ENCODE measurements at places on chromosomes 3 and 15.

- no peak for DNase-seq
Observed at GRCh38 chr3:72724070-72724469, 124.2 kb downstream of the SHQ1 start.

DNA sequence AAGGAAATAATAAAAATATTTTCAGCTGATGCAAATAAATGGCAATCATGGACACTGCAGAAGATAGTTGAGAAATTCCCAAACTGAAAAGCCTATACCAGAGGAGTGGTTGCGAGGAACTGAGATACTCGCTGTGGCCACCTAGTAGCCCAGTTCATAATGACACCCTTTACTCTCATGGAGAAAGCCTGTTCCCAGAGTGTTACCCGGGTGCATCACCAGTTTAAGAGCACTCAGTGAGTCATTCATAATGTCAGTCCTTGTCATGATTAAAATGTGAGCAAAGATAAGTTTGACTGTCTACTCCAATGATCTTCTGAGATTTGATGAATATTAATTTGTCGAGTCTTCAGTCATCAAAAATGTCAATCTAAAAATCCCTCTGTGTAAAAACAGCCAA lies 138.4 kb upstream of the LRRC3B start:
- no peak for DNase-seq

DNA sequence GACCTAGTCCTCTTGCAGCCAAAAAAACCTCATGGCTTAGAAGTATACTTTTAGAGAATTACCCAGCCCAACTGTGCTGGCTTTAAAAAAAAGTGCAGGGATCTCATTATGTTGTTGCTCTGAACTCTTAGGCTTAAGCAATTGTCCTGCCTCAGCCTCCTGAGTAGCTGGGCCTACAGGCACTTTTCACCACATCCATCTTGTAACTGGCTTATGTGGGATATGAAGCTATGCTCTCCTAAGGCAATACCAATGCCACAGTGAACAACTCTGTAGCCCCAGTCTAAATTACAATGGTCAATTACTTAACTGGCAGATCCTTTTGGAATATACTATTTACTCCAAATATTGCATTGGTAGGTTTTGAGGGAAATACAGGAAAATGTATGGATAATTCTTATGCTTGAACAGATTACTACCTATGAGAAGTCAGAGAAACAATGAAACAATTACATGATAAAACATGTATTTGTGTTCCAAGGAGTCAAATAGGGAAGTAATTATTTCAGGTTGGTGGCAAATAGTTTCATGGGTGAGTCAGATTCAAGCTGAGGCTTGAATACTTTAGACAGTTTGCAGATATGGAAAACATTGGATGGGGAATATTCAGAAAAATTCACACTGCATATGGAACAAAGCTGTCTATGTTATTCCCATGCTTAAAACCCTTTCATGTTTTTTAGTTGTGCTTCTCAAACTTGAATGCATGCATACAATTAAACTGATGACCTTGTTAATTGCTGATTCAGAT lies 34.6 kb upstream of the GPR149 start:
- DNase-seq = no peak

- DNase-seq = no peak
Observed at GRCh38 chr3:125383744-125384143, 8.6 kb upstream of the ZNF148 start.

- no peak for DNase-seq
Observed at GRCh38 chr15:96348112-96349027, 17.9 kb downstream of the NR2F2 start.

- no peak for DNase-seq
Observed at GRCh38 chr3:131796111-131796510, 238.7 kb downstream of the CPNE4 start.

DNA sequence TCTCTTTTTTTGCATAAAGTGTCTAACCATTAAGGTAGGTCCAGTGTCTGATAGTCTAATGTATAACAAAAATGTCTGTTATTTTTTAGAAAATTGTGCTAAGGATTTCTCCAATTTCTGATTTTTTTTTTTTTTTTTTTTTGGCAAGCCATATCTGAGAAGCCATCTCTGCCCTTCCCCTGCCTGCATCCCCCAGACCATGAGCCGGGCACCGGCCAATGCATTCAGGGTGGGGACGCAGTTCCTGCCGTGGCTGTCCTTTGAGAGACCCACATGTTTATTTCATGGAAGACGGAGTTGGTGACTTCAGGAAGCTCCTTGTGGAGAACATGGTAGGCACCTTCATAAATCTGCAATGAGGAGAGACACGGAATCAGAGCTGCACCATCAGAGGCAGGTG lies 19.2 kb downstream of the ABTB1 start:
- no peak for DNase-seq

GRCh38 chr3:166473501-166473900 lies 636.3 kb upstream of the BCHE start:
- no peak for DNase-seq

DNA sequence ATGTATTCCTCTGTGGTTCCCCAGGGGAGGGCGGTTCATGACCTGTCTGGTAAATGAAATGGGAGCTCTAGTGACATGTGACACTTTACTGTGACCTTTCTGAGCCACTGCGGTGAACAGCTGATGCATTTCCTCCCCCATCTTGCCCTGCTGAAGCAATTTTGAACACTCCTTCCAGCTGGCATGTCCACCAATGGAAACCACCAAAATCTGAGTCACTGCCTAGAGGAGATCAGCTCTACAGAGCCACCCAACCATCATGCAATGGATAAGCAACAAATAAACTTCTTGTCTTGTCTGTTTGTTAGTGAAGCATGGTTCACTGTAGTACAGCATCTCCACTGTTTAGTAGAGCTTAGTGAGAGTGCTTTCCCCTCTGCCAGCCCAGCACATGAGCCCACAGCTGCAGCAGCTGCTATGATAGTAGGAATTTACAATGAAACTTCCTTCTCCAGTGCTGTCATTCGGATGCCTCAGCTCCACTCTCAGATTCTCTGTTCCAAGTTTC lies 479.4 kb downstream of the NTRK3 start:
- no peak for DNase-seq

GRCh38 chr15:68829068-68829467 lies 8.4 kb upstream of the ANP32A start:
- DNase-seq = no peak

DNA sequence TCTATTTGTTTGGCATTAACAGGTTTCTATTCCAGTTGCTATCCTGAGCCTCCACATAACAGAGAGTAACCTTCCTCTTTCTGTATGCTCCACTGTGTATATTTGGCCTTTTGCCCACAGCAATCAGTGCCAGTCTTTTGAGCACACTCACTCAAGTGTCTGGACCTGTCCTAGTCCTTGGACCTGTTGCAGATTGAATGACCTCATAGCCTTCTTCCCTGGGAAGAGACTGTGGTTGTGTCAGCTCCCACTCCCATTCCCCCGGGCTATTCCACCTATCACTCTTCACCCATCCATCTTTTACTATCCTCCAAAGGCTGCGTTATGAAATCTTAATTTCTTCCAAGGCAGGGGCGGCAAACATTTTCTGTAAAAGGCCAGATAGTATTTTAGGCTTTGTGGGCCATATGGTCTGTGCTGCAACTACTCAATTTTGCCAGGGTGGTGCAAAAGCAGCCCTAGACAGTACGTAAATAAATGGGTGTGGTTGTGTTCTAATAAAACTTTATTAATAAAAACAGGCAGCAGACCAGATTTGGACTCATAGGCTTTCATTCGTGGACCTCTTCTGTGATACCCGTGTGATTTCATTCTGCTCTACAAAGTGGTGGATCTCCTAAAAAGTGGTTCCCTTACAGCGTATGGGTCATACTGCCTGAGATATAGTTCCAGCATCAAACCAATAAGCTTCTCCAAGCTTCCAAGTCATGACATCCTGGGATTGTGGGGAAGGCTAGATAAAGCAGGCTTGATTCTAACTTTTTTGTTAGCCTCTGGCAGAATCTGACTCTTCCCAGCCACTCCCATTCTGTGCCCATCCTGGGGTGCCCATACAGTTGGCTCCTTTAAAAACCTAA lies 57.4 kb downstream of the CDAN1 start:
- no peak for DNase-seq

DNA sequence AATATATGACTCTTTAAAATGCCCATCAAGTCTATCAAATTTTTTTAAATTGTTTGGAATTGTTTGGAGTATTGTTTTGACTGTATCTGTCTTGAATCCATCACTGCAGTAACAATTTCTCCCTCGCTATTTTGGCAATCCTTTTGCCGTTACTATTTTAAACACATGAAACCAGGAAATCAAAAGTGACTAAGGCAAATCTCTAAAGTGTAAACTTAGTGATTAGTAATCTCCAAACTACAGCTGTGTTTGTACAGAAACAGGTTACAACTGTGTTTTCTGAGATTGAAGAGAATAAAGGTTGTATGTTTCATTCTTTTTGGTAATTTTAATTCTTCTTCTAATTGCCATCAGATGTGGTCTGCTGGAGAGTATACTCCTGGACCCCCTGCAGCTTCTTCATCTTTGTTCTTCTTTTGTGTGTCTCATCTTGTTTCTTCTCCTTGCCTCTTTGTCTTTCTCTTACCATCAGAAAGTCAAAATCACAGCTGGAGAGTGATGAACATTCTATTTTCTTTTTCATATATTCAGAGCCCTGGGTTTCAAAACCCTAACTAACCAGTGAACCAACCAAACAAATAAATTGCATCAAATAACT lies 465.4 kb downstream of the RBMS3 start:
- no peak for DNase-seq

DNA sequence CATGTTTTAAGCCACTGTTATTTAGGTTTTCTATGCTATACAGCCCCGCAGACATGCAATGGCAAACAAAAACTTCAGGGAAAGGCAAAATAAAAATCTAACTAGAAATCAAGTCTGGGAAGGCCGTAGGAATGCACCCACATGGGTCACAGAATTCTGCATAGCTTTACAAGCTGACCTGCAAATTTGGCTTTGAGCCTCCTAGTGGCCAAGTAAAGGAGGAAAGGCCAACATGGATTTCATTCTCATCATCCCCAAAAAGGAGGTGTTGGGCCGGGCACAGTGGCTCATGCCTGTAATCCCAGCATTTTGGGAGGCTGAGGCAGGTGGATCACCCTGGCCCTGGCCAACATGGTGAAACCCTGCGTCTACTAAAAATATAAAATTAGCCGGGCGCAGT lies 124.3 kb downstream of the FBLN2 start:
- DNase-seq = no peak

GRCh38 chr3:99765042-99765942 lies 52.4 kb upstream of the CMSS1 start:
- DNase-seq = no peak

GRCh38 chr15:59339252-59339672 lies 33.4 kb downstream of the MYO1E start:
- no peak for DNase-seq
